ENCODE measurements at places on chromosomes 7 and 10.
A peak's percentile ranks its signal among the peaks of the same experiment; 100 is the strongest.

DNA sequence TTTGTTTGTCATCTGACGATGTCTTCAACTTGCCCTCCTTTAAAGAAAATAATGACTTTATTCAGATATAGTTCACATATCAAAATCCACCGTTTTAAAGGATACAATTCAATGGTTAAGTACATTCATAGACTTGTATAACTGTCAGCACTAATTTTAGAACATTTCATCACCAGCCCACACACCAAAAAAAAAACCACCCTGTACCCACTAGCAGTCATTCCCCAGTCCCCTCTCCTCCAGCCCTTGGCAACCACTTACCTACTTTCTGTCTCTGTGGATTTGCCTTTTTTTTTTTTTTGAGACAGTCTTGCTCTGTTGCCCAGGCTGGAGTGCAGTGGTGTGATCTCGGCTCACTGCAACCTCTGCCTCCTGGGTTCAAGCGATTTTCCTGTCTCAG is 5.3 kb upstream of the HILPDA start:
- no peak for DNase-seq

- DNase-seq: no peak
Observed at GRCh38 chr10:71984809-71985388, 20.7 kb downstream of the CHST3 start.

DNA sequence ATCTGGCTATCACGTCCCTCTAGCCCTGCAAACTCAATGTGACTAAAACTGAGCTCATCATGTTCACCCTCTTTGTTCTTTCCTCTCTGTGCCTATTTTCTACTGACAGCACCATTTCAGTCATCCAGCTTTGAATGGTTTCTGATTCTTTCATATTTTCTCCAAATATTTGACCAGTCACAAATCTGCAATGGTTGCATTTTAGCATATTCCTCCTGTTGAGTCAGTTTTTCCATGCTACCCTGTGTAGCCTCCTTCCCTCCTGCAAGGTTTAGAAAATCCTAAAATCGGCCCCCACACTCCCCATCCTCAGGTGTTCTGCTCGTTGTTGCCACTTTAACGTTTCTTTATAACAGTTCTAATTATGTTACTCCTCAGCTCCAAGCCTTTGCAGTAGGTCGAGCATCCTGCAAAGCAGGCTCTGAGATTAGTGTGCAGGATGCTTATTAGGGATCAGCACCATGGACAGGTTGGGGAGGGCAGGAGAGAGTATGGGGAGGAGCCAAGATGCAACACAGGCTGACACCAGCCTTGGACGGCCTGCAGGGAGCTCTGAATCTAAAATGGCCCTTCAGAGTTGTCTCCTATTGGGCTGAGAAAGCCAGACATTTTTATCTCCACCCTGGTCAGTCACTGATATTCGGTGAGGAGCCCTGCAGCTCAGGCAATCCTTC is 531.0 kb upstream of the COBL start:
- no peak for DNase-seq

GRCh38 chr10:4482659-4483058 is 343.3 kb upstream of the AKR1E2 start:
- no peak for DNase-seq

DNA sequence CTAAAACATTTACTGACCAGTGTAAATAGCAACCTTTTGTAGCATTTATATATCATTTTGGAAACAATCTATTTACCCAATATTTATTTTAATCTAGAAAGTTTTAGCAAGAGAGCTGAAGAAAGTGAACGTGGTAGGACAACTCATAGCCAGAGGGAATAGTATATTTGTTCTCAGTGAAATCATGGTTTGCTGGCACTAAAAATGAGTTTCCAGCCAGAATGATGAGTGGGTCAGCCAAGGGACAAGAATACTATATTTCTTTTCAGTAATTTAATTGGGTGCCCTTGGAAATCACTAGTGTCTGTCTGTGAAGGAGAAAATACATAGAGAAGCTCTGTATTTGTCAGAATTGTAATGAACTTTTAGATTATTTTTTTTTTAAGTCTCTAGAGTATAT is 74.9 kb downstream of the MINPP1 start:
- DNase-seq: no peak

GRCh38 chr10:70323697-70324338 is 40.0 kb upstream of the NPFFR1 start:
- DNase-seq: no peak

- no peak for DNase-seq
Observed at GRCh38 chr7:151623766-151624165, 104.1 kb upstream of the RHEB start.

DNA sequence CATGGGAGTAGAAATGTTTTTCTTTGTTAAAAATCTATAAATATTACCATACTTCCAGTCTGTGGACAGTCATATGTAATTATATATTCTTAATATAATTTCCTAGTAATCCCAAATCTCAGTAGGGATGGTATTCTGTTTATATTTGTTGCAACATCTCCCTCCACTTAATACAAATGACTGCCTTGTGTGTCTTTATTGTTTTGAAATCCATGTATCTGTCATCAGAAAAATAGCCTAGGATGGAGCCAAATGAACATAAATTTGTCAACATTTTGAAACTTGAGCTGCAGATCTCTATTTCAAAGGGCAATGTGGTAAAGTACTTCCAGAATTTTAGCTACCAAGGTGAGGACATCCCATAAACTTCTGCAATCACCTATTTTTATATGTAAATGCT is 290.7 kb downstream of the TSPAN12 start:
- DNase-seq: no peak

DNA sequence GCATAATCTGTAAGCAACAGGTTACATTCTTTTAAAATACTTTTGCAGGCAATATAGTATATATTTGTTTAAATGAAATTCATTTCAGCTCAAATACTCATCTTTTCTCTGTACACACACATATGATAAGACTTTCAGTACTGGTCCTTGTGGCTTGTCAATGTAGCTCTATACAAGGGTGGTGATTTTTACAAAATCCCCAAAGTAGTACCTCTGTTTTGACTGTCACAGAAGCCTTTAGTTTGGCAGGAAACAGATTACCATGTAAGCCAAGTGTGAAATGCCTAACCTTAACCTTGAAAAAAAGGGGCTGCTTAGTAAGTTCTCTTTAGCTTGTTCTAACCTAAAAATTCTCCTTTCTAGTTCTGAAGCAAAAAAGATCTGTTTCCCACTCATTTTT is 87.9 kb downstream of the KCND2 start:
- no peak for DNase-seq

DNA sequence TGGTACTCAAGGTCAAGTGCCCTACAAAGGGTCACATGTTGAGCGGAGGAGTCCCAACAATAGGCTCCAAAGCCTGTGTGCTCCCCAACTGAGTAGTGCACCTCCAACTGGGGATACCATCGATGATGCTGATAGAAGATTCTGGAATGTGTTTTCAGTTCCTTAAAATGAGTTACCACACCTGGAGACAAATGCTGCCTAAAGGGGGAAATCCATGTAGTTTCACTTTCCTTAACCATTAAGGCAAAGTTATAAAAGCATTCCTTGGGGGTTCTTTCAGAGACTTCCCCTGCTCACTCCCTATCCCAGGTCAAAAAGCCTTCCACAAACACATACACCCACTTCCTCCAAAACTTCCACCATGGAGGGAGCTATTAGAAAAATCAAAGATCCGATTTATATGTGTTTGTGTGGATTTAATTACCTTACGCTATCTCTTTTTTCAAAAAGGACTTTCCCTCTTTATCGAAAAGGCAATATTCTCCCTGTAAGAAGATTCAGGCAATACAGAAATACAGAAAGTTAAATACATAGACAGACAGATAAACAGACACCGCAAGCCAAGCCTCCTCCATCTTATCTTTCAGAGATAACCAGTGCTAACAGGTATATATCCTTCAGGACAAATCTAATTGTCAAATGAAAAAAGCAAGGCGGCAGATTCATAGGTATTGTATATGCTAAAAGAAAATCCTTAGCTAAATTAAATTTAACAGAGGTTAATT is 135.9 kb upstream of the ASAH2 start:
- DNase-seq: no peak

DNA sequence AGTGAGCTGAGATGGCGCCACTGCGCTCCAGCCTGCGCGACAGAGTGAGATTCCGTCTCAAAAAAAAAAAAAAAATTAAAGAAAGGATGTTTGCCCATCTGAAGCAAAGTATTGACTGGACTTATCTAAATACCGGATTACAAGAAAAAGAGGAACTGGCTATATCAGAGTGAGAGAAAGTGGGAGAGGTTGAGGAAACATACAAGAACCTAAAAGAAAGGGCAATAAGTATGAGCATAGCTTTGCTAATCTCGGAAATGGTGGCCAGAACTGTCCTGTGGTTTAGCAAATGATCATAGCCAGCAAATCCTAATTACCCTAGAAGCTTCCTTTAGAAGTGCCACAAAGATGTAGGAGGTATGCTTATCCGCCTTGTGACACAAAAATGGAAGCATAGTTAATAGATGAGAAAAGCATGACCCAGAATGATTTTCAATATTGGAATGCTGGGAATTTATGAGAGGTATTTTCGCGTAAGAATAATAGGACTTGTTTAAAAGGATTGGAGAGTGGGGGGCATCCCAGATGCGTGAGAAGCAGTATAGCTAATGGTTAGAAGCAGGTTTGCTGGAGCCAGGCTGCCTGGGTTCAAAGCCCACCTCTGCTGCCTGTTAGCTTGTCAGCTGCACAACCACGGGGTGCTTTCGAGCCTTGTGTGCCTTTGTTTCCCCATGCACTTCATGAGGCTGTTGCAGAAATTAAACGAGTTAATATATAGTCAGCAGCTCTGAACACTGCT is 1.2 kb upstream of the GTPBP4 start:
- no peak for DNase-seq

GRCh38 chr10:69348816-69349541 is 67.7 kb downstream of the TACR2 start:
- DNase-seq: peak; percentile 15

DNA sequence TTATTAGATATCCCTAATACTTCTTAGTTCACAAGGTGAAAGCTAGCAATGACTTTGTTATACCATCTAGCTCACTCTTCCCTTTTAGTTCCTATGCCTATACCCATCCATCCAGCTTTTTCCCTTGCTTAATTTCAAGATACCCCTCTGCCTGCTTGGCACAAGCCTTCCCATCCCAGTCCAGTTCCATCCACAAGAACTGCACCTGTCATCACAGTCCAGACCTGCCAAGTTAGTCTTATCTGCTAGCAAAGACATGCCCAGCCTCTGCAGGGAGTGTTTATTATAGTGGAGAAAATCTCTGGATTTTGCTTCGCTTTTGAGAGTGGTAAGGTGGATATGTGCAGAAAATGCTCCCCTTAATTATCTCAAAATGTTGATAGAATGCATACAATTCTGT is 158.2 kb downstream of the ST7 start:
- DNase-seq: no peak

DNA sequence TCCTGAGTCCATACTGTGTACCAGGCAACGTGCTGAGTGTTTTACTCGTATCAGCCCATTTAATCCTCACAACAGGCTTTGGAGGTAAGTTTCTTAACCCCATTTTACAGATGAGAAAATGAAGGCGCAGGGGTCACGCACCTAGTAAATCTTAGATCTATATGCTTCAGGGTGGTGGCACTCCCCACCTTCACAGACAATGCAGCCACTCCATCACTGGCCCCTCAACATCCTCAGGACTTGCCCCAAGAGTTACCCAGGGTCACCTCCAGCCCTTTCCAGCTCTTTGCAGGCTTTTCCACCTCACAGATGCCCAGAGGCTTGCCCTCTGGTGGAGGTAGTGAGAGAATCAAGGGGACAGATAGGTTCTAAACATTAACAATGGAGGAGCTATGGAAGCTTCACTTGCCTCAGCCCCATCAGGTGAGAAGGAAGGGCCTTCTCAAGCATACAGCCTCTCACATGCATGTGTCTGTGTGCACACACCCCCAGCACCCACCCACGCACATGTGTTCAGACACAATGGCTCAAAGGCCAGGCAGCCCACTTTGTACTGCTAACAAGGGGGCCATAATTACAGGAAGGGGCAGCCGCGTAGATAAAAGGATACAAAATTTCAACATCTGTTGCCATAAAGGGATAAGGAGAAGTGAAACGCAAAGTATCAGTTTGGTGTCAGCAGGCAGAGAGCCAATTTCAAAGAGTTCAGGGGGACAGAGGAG is 29.1 kb downstream of the DPCD start:
- no peak for DNase-seq

DNA sequence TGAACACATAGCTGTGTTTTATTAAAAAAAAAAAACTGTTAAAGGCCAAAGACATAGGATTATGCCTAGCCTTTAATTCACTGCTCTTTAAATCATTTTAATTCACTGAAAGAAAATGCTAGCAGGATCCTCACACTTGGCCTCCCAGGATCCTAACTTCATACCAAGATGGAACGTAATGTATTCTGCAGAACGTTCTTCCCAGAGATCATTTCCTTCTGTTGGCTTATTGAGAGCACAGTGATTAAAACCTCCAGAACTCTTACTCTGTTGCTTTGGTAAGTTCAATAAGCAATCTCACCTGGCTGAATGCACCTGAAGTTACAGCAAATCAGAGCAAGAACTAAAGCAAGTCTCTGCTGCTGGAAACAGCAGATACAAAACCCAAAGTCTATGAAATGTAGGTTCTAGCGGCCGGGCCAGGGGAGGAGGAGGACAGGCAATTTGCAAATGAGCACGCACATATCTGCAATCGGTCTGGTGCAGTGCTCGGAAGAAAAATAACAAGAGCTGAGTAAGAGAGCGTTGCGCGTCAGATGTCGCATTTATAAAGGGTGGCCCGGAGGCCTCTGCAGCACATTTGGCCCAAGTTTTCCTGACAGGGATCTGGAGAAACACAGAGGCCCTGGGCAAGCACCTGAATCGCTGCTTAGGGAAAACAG is 193.9 kb downstream of the FAM107B start:
- DNase-seq: no peak

- DNase-seq: no peak
Observed at GRCh38 chr7:151491859-151492258, 27.8 kb downstream of the RHEB start.

GRCh38 chr10:97149079-97149531 is 36.7 kb downstream of the SLIT1 start:
- DNase-seq: no peak

DNA sequence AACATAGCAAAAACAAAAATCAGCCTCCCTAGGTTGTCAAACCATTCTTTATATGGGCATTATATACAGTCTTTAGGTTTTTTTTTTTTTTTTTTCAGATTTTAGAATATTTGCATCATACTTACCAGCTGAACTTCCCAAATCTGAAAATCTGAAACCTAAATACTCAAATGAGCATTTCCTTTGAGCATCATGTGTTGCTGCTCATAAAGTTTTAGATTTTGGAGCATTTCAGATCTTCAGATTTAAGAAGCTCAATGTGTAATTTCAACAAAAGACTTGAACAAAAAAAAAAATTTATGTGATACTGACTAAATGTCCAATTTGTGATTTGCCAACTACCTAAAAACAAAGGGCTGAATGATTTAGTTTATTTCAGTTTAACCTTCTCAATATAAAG is 13.6 kb downstream of the FAM3C start:
- DNase-seq: no peak

DNA sequence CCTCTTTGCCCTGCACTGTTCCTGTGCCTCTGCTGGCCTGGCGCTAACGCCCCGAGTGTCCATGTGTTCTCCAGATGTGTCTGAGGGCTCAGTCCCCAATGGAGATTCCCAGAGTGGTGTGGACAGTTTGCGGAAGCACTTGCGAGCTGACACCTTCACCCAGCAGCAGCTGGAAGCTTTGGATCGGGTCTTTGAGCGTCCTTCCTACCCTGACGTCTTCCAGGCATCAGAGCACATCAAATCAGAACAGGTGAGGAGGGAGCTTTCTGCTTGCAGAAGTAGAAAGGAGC is 60.9 kb downstream of the PAX2 start:
- no peak for DNase-seq

All from CD4-positive, alpha-beta T cell treated with Interleukin-4 for 1 hour (primary cell).